ENCODE measurements at places on chromosomes 6 and 20.

- no peak for DNase-seq
These were observed 1.1 kb downstream of the DDAH2 start for GRCh38 chr6:31727717-31728671.

GRCh38 chr20:52389606-52390005 is 198.0 kb upstream of the ZFP64 start:
- DNase-seq, result no peak

DNA sequence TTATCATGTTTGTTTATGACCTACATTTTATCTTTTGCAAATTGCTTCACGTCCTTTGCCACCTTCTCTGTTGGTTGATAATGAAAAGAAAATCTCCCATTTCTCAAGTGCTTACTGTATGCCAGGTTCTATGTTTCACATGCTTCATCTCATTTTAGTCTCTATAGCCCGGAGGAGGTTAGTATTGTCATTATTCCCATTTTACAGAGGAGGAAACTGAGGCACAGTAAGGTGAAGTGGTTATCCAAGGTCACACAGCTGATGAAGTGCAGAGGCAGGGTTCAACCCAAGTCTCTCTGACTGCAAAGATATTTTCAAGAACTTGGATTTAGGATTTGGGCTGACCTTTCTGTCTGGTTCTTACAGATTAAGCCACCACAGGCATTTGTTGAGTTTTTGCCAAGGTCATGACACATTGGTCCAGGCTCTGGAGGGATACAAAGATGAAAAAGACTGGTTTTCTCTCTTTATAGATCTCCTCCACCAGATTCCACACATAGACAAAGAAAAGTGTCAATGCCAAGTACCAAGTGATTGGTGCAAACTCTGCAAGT is 20.6 kb downstream of the CNBD2 start:
- no peak for DNase-seq

GRCh38 chr6:14450578-14450977 is 333.0 kb downstream of the CD83 start:
- DNase-seq, result no peak

GRCh38 chr6:11055127-11055627 is 11.1 kb upstream of the ELOVL2 start:
- DNase-seq, result no peak

- no peak for DNase-seq
These were observed 44.1 kb downstream of the BLOC1S5 start for GRCh38 chr6:8020083-8020482.

- DNase-seq, result no peak
These were observed 138.7 kb downstream of the FOXO3 start for GRCh38 chr6:108699290-108700041.

DNA sequence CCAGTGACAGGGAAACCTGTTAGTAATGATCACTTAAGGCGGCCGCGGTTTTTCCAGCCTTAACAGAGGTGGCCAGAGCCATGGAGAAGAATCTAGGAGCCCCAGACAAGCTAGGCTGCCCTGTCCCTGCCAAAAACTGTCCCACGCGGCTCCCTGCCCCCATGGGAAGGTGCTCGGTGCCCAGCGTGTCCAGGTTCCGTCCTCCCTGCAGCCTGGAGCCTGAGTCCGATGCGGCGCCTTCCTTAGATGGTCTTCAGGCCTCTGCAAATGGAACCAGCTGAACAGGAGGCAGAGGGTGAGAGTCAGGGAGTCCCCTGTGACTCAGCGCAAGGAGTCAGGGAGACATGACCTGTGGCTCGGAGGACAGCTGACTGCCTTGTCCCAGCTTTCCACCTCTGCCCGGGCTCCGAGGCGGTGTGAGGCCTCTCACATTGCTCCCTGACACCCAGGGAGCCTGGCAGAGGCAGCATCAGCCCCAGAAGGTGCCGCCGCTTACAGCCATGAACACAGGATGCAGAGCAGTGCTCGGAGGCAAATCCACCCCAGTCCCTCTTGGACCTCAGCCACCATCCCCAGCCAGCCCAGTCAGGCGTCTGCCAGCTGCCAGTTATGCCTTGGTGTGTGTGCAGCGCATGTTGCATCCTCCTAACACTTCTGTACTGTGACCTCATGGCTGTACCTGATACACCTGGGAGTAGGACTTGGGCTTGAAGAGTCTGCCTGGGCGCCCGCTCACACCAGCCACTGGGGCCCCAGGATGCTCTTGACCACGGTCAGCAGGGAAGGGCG is 377.7 kb downstream of the CDH4 start:
- no peak for DNase-seq

DNA sequence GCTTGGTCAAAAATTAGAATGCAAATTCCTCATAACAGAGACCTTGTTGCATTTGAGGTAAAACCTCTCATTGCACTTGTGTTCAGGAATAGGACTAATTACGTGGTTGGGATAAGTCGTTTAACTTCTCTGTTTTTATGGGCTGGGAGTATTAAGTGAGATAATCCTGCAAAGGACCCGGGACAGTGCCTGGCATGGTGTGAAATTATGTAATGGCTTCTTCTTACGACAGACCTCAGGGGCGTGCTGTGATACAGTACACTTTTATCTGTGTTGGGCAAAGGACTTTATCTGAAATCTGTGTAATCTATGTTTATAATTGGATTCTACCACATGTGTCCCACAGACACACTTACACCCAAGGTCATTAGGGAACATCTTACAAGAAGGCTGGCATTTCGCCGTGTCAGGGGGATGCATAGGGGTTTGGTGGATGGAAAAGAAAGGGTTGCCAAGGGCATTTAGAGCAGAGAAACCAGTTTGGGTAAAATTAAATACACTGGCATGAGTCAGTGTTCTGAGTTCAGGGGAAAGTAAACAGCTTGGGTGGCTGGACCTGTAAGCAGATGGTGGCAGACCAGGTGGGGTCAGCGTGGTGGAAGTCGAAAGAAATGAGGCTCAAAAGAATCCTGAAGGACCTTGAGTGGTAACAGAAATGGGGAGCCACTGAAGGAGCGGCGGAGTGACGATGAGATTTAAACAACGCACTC is 17.2 kb upstream of the RTF2 start:
- DNase-seq, result no peak

DNA sequence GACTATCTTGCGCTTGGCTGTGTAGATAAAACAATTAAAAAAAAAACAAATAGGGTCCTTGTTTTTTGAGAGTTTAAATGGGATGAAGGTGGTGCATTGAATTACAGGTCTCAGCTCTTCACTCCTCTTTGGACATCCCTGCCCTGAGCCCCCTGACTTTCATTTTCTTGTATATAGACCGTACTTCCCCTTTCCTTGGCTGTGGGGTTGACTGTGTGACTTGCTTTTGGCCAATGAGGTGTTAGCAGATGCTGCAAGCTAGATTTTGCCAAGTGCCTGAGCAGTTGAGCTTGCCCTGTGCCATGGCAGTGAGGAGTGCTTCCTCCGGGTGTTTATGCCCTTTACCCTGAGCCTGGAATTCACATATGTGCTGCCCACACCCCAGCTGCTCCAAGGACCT is 386.1 kb upstream of the ZFP64 start:
- no peak for DNase-seq

GRCh38 chr6:148432462-148433195 is 90.0 kb downstream of the SASH1 start:
- no peak for DNase-seq

DNA sequence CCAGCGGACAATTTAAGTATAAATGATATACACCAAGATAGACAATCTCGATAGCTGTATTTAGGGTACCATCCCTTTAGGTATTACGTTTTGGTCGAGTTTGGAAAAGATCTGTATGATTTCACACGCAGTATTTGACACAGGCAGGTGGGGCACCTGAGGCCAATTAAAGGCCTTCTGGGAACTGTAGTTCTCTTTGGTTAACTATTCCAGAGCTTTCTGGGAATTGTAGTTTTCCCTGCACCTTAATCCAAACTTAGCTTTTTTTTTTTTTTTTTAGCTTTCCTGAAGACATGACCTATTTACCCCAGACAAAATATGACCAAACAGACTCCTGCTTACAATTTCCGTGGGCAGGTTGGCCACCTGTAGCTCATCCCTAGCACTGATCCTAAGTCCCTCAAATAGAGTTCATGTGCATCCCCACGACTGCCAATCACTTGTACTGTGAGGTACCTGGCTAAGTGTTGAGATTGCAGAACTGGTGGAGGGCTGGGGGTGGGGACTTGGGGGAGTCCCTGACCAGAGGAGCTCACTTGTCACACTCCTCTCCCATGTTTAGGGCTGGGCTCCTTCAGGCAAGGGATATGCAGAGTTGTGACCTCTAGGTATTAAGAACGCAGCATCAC is 999 bp upstream of the EHMT2 start:
- DNase-seq, result no peak

GRCh38 chr20:41072915-41073314 is 44.3 kb downstream of the TOP1 start:
- DNase-seq, result no peak

DNA sequence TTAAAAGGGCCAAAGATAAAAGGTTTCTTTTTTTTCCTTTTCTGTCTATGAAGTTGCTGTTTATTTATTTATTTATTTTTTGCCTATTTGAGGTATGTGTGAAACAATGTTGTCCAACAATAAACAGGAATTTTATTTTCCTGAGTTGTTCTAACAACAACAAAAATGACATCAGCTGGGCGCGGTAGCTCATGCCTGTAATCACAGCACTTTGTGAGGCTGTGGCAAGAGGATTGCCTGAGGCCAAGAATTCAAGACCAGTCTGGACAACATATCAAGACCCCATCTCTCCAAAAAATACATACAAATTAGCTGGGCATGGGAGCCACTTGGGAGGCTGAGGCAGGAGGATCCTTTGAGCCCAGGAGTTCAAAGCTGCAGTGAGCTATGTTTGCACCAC is 44.1 kb downstream of the MGME1 start:
- no peak for DNase-seq

DNA sequence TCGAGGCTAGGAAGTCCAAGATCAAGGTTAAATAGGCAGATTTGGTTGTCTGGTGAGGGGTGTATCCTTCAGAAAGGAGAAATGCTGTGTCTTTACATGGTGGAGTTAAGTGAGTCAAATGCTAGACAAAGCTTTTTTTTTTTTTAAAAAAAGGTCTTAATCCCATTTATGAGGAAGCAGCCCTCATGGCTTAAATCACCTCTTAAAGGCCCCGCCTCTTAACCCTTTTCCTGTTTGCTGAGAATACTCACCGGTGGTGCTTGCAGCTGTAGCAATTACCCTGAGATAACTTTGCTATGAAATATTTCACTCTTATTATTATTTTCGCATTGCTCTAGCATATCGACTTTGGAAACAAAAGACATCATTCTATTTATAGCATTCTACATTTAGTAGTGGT is 30.8 kb downstream of the FBXO30 start:
- no peak for DNase-seq

DNA sequence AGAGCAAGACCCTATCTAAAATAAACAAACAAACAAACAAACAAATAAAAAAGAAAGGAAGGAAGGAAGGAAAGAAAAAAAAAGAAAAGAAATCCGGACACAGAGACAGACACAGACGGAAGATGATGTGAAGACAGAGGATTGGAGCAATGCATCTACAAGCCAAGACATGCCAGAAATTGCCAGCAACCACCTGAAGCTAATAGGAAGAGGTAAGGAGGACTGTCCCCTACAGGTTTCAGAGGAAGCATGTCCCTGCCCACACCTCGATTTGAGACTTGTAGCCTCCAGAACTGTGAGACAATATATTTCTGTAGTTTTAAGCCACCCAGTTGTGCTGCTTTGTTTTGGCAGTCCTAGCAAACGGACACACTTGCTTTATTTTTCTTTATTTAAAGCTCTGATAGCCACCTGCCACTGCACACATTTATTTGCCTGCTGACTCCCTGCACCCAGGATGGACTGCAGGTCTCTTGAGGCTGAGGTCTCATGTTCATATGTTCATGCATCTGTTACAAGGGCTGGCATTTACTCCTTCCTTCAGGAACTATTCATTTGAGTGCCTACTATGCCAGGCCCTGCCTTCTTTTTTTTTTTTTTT is 20.7 kb upstream of the ZMYND8 start:
- no peak for DNase-seq

- no peak for DNase-seq
These were observed 166.2 kb downstream of the EPM2A start for GRCh38 chr6:145569140-145569539.

DNA sequence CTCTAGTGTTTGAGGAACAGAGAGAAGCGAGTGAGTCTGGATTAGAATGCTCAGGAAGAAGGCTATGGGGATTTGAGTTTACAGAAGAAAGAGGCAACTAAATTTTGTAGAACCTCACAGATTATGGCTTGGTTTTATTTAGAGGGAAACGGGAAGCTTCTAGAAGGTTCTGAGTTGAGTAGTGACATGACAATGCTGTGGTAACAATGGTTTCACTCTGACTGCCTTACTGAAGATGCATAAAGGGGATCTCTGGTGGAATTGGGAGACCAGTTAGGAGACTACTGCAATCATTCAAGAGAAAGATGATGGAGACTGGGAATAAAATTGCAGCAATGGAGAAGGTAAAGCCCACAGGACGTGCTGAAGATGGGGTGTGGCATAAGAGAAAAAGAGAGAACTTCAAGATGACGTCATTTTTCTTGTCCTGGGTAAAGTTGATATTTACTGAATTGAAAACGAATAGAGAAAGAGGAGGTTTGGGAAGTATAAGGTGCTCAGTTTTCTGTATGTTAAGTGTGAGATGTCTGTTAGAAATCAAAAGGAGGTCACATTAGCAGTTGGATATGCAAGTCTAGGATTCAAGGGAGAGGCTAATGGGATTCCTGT is 710.1 kb upstream of the NRSN1 start:
- no peak for DNase-seq

DNA sequence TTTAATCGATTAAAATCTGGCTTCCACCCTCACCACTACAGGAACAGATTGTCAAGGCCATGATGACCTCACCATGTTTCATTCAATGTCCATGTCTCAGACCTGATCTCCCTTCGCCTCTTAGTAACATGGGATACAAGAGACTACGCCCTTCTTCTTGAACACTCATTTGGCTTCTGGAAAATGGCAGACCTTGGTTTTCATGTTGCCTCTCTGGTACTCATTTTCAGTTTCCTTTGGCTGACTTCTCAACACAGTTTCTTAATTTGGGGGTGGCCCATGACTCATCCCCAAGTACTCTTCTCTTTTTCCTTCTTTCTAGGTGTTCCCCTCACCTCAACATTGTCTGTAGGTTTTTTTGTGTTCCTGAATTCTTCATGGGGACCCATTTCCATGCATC is 22.7 kb downstream of the TMX4 start:
- DNase-seq, result no peak

DNA sequence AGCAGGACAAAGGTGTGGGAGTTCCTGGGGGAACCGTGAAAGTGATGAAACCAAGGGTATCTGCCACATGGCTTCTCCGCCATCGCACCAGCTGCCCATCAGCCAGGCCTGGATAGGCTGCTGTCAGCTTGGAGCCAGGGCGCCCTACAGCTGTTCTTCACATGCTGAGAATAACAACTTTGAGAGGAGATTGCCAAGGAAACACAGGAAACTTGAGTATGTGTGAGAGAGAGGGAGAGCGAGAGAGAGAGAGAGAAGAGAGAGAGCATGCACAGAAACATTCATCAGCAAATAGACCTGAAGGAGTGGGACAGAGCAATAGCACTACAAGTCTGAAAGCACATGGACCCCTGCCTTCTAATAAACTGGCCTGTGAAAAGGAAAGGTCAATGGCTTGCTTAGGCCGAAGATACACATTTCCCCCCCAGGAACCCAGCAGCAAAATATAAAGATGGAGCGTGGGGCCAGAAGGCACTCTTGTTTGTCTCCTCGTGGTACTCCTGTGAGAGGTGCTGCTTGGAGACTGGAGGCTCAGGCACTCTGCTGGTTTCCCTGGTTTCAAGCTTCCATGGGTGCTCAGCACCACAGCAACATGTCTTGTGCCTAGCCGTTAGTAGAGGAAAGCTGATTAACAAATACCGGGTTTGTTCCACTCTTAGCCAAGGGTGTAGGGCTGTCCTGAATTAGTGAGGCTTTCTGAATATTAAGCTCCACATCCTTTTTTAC is 53.0 kb downstream of the SNAP25 start:
- no peak for DNase-seq

- DNase-seq, result no peak
These were observed 7.6 kb upstream of the ADGRF4 start for GRCh38 chr6:47690791-47691190.
